ENCODE measurements at places on chromosomes 13 and 19. TPM values are rescaled to one million over a fixed set of nuclear protein-coding genes. Genes with fewer than 3 reads are reported as not detected.

DNA sequence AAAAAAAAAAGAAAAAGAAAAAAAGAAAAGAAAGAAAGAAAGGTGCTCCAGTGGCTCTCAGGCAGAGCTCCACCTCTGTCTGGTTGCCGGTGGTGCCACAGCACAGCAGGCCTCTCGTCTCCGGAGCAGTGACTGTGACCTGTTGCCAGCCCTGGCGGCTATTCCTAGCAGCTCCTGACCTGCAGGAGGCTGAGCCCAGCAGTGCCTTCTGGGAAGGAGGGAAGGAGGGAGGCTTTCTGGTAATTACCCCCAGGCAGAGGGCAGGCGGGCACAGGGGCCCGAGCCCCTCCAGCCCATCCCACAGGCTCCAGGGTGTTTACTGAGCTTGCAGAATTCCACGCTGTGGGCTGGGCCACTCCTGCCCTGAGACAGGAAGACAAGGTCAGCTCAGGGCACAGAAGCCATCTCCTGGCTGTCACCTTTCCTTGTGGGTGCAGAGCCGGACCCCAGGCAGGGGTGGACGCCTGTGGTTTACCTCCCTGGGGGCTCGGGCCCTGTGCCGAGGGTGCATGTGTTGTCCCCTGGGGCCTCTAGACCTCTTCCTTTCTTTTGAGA is 77.9 kb downstream of the GNG7 start:
- no peaks in the 10 kb centered on the region for H3K36me3 ChIP-seq
- H3K27me3 ChIP-seq: no peaks in the 10 kb centered on the region
- peaks cover 25% of the 10 kb centered on the region for H3K4me1 ChIP-seq
- peak; percentile 90 for DNase-seq

GRCh38 chr13:25192936-25193335 is 20.8 kb upstream of the AMER2 start:
- H3K36me3 ChIP-seq: no peaks in the 10 kb centered on the region
- H3K4me3 ChIP-seq: no peak overlapping the region
- no peaks in the 10 kb centered on the region for H3K27me3 ChIP-seq
- DNase-seq: no peak

DNA sequence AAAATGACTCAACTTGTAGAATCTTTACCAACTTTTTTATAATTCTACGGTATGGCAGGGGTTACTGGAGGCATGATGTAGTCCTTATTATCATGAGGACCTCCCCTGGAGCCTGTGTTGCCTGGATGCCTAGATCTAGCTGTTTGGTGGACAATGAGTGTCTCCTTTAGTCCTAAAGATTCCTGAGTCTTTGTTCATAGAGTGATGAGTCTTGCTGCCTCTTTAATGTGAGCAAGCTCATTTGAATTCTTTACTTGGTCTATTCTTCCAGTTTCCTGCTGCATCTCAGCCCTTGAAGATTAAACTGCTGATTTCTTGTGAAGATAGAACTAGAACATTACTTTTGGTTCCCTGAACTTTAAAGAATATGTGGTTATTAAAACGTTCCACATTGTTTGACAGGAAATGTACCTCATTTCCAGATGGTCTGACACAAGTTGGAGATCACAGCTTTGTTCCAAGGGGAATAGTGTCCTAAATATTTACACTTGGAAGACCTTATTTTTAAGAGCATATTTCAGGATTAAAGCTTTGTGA is 51.9 kb downstream of the SLAIN1 start:
- no peak for DNase-seq
- H3K4me1 ChIP-seq: no peaks in the 10 kb centered on the region
- no peak overlapping the region for H3K4me3 ChIP-seq

- no peak for DNase-seq
- H3K4me3 ChIP-seq: no peak overlapping the region
- no peaks in the 10 kb centered on the region for H3K4me1 ChIP-seq
- H3K36me3 ChIP-seq: peaks cover 52% of the 10 kb centered on the region
These were observed 35.9 kb upstream of the C13orf46 start for GRCh38 chr13:114009590-114010400.

GRCh38 chr13:103961129-103961528 is 894.9 kb upstream of the SLC10A2 start:
- no peaks in the 10 kb centered on the region for H3K4me1 ChIP-seq
- no peaks in the 10 kb centered on the region for H3K36me3 ChIP-seq
- H3K27ac ChIP-seq: no peak overlapping the region
- DNase-seq: no peak

DNA sequence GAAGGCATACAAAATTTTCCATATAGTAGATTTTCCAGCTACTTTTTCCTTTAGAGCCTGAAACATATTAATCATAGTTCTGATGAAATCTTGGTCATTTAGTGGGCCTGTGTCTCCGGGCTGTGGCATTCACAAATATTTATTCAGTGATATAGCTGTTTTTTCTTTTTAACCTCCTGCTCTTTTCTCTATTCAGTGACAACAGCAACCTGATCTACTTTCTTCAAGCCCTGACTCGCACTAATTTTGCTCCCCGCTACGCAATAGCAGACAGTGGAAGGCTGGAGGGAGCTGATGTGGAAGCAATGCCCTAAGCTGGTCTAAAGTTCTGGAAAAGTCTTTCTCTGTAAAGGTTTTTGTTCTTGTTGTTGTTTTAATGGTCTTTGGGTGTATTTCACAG is 289.7 kb downstream of the SLITRK6 start:
- H3K4me1 ChIP-seq: no peaks in the 10 kb centered on the region
- H3K4me3 ChIP-seq: no peak overlapping the region
- H3K27me3 ChIP-seq: no peaks in the 10 kb centered on the region
- no peak overlapping the region for H3K27ac ChIP-seq

GRCh38 chr19:46069806-46070341 is 29.1 kb upstream of the IGFL4 start:
- no peak for DNase-seq
- H3K27me3 ChIP-seq: peaks cover 72% of the 10 kb centered on the region
- H3K4me3 ChIP-seq: no peak overlapping the region
- no peak overlapping the region for H3K27ac ChIP-seq

DNA sequence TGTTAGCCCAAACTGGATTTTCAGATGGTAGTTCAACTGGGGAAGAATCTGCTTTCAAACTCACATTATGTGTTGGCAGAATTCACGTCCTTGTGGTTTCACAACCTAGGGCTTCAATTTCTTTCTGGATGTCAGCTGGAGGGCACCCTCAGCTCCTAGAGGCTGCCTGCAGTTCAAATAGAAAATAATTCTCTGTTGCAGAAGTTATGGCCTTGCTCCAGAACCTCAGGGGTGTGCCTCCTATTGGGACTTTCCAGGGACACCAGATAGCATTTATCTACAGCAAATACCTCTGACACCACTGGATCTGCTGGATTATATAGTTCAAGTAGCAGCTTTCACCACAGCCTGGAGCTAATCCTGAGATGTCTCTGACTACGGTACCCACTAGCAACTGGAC is 11.8 kb upstream of the RB1 start:
- no peak for DNase-seq
- no peak overlapping the region for H3K27ac ChIP-seq
- no peak overlapping the region for H3K4me3 ChIP-seq

DNA sequence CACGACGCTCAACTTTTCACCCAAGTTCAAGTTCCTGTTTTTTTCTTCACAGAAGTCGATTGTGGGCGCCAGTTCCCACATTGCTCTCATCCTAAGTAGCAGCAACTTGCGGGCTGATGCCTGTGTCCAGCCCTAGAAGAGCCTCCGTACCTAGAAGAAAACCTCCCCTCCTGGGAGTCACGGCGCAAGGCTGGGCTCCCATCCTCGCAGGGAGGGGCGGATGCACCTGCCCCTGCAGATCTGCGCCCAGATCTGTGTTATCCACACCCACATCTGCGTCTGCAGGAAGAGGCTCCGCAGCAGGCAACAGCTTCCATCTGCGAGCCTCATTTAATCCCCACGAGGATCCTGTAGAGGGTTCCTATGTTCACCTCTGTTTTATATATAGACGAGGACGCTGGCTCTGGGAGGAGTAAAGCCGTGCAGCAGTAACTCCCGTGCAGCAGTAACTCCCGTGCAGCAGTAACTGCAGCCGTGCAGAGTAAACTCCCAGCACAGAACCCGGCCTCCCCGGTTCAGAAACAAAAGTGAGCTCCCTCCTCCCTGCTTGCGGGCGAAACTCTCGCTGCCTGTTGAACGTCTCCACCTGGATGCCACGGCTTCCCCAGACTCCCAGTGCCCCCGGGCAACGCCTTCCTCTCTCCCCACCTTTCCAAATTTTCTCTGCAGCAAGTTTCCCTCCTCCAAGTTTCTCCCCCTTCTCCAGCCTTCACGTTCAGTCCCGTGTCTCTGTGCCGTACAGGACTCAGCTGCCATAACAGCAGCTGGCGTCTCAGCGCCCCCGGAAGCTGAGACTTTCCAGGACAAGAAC is 23.5 kb upstream of the LAIR1 start:
- H3K4me1 ChIP-seq: no peaks in the 10 kb centered on the region
- peak overlapping the region; percentile 15 for H3K4me3 ChIP-seq
- peaks cover 40% of the 10 kb centered on the region for H3K27me3 ChIP-seq
- H3K36me3 ChIP-seq: no peaks in the 10 kb centered on the region
- no peak overlapping the region for H3K27ac ChIP-seq

DNA sequence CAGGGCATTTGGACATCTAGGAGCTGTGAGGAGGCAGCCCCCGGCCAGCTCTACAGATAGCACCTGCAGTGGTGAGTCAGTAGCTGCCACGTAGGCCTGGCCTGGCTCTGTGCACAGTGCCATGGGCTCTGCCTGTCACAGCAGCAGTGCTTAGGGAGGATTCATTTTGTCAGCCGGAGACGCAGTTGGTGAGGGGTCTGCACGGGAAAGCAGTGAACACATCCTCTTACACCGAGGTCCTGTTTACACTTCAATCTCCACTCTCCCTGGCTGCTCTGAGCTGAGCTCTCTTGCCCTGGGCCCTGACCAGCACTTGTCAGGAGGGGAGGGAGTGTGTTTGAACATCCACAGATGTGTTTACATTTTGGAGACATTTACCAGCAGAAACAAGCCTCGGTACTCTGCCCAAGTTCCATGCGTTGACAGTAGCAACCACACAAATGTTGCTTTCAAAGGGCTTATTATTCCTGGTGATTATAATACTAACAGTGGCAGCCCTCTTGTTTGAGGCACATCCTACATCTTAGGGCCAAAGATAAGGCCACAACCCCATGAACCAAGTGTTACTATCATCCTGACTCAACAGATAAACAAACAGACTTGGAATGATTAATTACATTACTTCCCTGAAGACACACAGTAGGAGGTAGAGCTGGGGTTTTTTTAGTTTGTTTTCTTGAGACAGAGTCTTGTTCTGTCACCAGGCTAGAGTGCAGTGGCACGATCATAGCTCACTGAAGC is 148.9 kb downstream of the USP12 start:
- no peak for DNase-seq
- no peak overlapping the region for H3K27ac ChIP-seq
- no peaks in the 10 kb centered on the region for H3K27me3 ChIP-seq
- H3K4me1 ChIP-seq: no peaks in the 10 kb centered on the region
- H3K36me3 ChIP-seq: no peaks in the 10 kb centered on the region

The COX7A1 gene
- 2,187 TPM for total RNA-seq

The ZNF845 gene
- 2.7 TPM for total RNA-seq

The HNRNPA1L2 gene
- 3.2 TPM for total RNA-seq

The NLRP4 gene
- not detected for total RNA-seq

The FCAR gene
- 0.37 TPM for total RNA-seq

The CA11 gene
- 2.2 TPM for total RNA-seq

The DIAPH3 gene
- total RNA-seq: 2.9 TPM

The CACNG6 gene
- total RNA-seq: not detected

The C19orf81 gene
- total RNA-seq: not detected

The CCDC70 gene
- total RNA-seq: not detected

Measured in heart left ventricle (tissue), 16 donors.